ENCODE measurements at places on chromosomes 1 and 21.

- DNase-seq = no peak
Observed at GRCh38 chr1:217261636-217262035, 369.3 kb downstream of the GPATCH2 start.

DNA sequence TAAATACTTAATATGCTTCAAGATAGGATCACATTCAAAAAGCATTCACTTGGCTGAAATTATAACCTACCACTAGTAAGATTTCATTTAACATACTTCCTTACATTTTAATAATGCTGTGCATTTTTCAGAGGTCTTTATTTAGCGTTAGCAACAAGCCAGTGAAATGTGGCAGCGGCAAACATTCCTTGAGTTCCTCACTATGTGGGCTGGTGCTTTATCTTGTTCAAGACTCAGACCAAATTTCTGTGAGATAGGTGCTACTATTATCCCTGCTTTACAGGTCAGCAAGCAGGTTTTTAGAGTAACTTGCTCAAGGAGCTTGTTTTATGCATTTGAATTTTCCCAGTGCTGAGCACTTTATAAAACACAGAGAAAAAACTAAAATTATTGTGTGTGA, 132.7 kb downstream of the PLPPR4 start:
- DNase-seq = no peak

DNA sequence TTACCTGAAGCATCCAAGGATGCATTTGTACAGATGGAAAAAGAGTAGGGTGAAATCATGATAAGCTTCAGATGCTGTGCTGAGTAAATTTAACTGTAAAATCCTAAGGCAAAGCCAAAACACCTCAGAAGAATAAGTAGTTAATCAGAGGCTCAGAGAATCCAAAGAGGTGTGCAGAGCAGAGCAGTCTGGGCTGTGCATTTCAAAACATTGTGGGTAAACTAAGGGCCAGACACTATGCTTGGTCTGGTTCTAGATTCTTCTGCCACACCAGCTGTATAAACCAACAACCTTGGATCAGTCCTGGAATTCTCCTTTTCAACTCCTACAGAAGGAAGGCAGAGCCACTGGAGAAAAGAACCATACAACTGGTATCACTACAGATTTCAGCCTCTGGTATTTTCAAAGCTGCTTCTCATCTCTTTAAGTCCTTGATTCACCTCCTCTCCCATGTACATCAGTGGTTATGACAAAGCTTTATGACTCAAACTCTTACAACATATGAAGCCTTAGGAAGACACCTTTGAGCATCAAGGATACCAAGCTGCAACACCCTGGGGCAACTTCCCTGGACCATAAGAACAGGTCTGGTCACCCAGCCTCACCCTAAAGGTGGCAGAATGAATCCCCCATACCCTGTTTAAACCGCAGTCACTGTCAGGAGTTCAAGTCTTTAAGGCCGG, 11.6 kb upstream of the HIPK1 start:
- no peak for DNase-seq

- DNase-seq = no peak
Observed at GRCh38 chr1:36534711-36535412, 52.1 kb upstream of the CSF3R start.

DNA sequence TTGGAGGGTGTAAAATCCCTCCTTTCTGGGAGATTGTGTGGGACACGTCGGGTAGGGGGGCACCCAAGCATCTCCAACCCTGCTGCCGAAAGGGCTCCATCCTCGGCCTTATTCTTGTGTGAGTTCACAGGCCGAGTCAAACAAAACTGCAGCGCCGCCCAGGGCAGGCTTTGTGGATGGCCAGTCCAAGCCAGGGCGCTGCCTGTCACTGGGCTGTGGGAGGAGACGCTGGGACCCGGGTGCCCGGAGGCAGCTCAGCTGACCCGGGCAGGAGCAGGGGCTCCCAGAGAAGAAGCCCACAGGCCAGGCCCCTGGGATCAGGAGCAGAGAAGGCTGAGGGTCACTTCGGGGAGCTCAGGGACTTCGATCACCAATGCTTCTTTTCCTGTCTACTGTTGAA, 31.8 kb upstream of the ARHGEF16 start:
- DNase-seq = no peak

Measured in effector CD8-positive, alpha-beta T cell (primary cell).